PC-9 (cell line): ENCODE measurements at places on chromosomes 5 and 9. TPM values are rescaled to one million over a fixed set of nuclear protein-coding genes. Genes with fewer than 3 reads are reported as not detected.
A peak's percentile ranks its signal among the peaks of the same experiment; 100 is the strongest.

GRCh38 chr9:99463131-99463530 is 241.0 kb downstream of the SEC61B start:
- H3K27ac ChIP-seq: no peak overlapping the region
- no peak overlapping the region for H3K4me3 ChIP-seq
- DNase-seq: no peak
- no peaks in the 10 kb centered on the region for H3K27me3 ChIP-seq
- H3K4me1 ChIP-seq: no peaks in the 10 kb centered on the region
- no peaks in the 10 kb centered on the region for H3K36me3 ChIP-seq

- DNase-seq: no peak
- no peaks in the 10 kb centered on the region for H3K27me3 ChIP-seq
- H3K4me3 ChIP-seq: no peak overlapping the region
- no peaks in the 10 kb centered on the region for H3K36me3 ChIP-seq
- no peaks in the 10 kb centered on the region for H3K4me1 ChIP-seq
These were observed 27.2 kb downstream of the ARHGAP26 start for GRCh38 chr5:142797420-142797819.

GRCh38 chr9:136499935-136500910 is 17.4 kb upstream of the SEC16A start:
- H3K27me3 ChIP-seq: no peaks in the 10 kb centered on the region
- DNase-seq: no peak
- no peak overlapping the region for H3K27ac ChIP-seq
- H3K4me3 ChIP-seq: no peak overlapping the region

The CDX1 gene
- total RNA-seq: not detected in 2 replicates

- peaks cover 87% of the 10 kb centered on the region for H3K27me3 ChIP-seq
- H3K4me1 ChIP-seq: no peaks in the 10 kb centered on the region
- H3K4me3 ChIP-seq: no peak overlapping the region
- no peak overlapping the region for H3K27ac ChIP-seq
- no peak for DNase-seq
These were observed 117.6 kb downstream of the ICE1 start for GRCh38 chr5:5540065-5540464.

The FCN2 gene
- total RNA-seq: not detected in 2 replicates

DNA sequence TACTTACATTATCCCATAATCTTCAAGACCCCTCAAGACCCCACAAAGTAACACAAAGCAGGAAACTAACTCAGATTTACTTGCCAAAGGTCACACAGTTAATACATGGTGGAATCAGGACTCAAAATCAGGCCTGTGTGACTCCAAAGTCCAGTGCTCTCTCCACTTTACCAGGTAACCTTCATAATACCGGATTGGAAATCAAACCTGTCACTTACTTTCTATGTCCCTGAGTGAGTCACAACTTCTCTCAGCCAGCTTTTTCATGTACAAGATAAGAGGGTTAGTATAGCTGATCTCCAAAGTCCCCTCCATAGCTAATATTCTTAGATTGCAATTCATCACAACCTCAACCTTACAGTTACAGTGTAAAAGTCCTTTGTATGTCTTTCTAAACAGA is 17.1 kb downstream of the STRBP start:
- H3K27ac ChIP-seq: no peak overlapping the region
- no peaks in the 10 kb centered on the region for H3K36me3 ChIP-seq
- no peaks in the 10 kb centered on the region for H3K27me3 ChIP-seq
- H3K4me3 ChIP-seq: no peak overlapping the region
- 0 out of 2 replicates have a peak, but pooled peaks cover 4% of the 10 kb centered on the region for H3K4me1 ChIP-seq

GRCh38 chr5:77312413-77312812 is 101.9 kb downstream of the PDE8B start:
- H3K27me3 ChIP-seq: no peaks in the 10 kb centered on the region
- no peak for DNase-seq
- H3K4me1 ChIP-seq: no peaks in the 10 kb centered on the region
- no peak overlapping the region for H3K27ac ChIP-seq
- H3K4me3 ChIP-seq: no peak overlapping the region

DNA sequence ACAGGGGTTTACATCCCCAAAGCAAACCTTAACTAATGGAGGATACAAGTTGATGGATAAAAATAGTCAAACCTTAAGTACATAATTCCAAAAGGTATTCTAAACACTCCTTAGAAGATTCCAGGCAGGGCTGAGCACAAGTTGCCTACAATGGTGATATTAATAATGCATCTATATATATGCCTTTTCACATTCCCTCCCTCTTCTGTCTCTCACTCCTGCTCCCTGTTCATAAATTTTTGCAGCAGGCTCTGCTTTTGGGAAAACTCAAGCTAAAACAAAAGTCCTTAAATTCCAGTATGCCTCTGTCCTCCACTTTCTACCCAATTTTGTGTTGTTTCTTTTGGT is 139.4 kb upstream of the CDKN2B start:
- H3K36me3 ChIP-seq: no peaks in the 10 kb centered on the region
- no peak overlapping the region for H3K4me3 ChIP-seq
- H3K4me1 ChIP-seq: peaks cover 19% of the 10 kb centered on the region
- DNase-seq: no peak

DNA sequence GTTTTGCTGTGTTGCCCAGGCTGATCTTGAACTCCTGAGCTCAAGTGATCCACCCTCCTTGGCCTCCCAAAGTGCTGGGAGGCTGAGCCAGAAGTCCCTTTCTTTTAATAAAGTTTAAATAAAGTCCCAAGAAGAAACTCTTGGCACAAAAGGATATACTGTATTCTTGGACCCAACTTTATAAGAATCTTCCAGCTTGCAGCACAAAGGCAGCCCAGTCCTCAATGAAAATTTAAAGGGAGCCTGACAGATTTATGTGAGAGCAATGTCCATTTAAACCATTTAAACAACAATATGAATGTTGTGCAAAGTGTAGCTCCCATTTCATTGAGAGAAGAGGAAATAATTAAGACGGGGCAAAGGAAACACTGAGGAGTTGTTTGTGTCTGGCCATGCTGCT is 217.0 kb downstream of the DOCK8 start:
- H3K27ac ChIP-seq: no peak overlapping the region
- H3K4me3 ChIP-seq: no peak overlapping the region
- H3K4me1 ChIP-seq: peaks cover 13% of the 10 kb centered on the region
- DNase-seq: no peak

GRCh38 chr5:137040024-137040423 is 459.1 kb downstream of the SPOCK1 start:
- H3K4me3 ChIP-seq: no peak overlapping the region
- no peak for DNase-seq

The DDX4 gene
- total RNA-seq: not detected in 2 replicates

The EFCAB9 gene
- not detected in 2 replicates for total RNA-seq

GRCh38 chr9:378263-378662 is 163.6 kb downstream of the DOCK8 start:
- H3K4me1 ChIP-seq: no peaks in the 10 kb centered on the region
- no peaks in the 10 kb centered on the region for H3K27me3 ChIP-seq
- H3K4me3 ChIP-seq: no peak overlapping the region
- H3K36me3 ChIP-seq: no peaks in the 10 kb centered on the region
- no peak overlapping the region for H3K27ac ChIP-seq

DNA sequence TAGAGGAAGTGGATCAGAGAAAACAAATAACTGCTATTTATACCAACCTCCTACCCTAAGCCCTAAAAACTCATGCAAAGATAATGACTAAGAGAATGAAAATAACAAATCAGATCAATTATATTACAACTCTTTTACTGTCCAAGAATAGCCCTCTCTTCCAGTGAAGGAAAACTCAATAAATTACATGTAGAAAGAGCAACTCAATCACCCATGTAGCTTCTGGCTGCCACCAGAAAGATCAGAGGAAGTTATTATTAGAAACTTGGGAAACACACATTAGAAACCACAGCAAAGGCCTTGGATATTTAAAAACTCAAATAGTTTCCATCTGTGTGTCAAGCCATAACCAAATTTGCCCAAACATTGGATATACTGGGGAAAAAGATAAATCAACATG is 134.0 kb upstream of the TARS1 start:
- no peaks in the 10 kb centered on the region for H3K4me1 ChIP-seq
- H3K27ac ChIP-seq: no peak overlapping the region
- H3K36me3 ChIP-seq: no peaks in the 10 kb centered on the region
- H3K27me3 ChIP-seq: no peaks in the 10 kb centered on the region
- H3K4me3 ChIP-seq: no peak overlapping the region

DNA sequence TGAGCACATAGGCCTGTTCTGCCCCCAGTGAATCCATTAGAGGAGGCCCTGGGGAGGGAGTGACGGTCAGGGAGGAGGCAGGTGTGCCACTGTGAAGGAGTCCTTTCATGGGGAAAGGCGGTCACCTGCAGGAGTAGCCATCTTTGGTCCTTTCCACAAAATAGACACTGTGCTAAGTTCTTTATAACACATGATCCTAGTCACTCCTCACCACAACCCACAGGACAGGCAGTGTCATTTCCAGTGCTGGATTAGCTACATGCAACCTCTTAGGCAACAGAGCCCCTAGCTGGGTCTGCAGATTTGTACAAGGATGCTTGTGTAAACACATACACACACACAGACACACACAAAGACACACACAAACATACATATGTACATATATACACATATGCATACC is 18.3 kb downstream of the DOCK2 start:
- H3K27me3 ChIP-seq: no peaks in the 10 kb centered on the region
- DNase-seq: no peak
- no peaks in the 10 kb centered on the region for H3K4me1 ChIP-seq
- H3K4me3 ChIP-seq: no peak overlapping the region

DNA sequence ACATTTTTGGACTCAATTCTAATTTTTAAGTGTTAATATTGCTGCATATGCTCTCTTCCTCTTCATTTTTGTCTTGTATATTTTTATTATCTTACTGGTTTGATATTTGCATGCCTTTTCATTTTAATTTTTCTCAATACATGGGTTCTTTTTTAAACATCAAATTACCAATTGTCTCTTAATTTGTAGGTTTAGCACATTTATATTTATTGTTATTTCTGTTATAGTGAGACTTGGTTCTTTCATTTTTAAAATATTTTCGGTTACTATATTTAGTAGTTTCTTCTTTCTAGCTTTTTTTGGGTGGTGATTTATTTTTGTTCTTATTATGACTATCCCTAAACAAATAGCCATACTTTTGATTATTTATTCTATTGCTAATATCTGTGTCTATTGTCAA is 19.4 kb downstream of the SPINK5 start:
- no peaks in the 10 kb centered on the region for H3K36me3 ChIP-seq
- DNase-seq: no peak
- no peak overlapping the region for H3K4me3 ChIP-seq
- no peaks in the 10 kb centered on the region for H3K27me3 ChIP-seq
- H3K4me1 ChIP-seq: no peaks in the 10 kb centered on the region

DNA sequence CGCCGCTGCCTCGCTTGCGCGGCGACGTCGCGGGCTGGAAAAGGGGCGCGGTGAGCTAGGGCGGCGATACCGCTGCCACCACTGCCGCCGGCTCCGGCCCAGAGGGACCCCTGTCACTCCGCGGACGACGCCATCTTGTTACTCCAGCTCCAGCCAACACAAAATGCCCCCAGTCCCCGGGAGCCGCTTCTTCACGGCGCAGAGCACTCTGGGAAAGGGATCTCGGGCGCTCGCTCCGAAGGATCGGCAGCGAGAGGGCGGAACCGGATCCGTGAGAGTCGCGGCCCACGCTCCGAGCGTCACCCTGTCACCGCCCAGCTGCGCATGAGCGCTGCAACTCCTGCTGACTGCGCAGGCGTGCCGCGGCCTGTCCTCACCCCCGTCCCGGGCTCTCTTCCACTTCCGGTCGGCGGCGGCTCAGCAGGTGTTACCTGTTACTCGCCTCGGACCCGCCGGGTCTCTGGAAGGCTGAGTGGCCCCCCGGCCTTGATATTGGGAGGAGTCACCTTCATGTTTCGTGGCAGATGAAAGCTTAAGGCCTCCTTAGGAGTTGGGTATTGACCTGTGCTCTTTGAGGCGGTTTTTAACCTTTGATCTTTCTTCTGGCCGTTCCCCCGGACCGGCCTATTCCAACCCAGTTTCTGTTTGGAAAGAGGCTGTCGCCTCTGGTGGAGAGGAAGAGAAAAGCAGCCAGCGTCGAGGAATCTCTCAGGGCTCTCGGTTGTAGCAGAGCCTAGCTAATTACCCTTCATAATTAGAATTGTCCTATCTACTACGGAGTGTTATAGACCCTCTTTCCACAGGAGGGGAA is at the start of gene CSNK1A1:
Gene CSNK1A1, minus strand, starts transcription at position 213 of the 811 bp plus-strand sequence. CDS start 475 bp downstream, outside the sequence.
- DNase-seq: peak; percentile 99
- H3K27me3 ChIP-seq: no peaks in the 10 kb centered on the region
- H3K27ac ChIP-seq: peak within 1 kb of the TSS; percentile 86
- H3K36me3 ChIP-seq: peaks cover 33% of the 10 kb centered on the region

The LRRC26 gene
- 2.3 and 2.5 TPM in 2 replicates for total RNA-seq

DNA sequence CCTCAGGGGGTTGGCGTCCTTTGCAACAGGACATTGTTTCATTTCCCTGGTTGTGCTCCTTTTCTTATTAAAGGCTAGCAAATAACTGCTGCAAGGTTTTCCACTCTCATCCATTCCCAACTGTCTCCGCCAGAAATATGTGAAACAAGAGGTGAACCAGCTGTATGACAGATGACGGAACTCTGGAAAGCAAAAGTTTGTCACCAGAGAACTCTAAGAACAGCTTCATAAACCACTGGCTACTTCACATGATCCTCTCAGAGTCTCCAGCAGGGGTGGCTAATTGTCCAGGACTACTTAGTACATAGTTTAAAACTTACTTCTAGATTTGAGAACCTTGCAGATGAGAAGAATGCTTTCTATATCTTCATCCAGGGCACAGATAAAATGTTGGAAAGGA is 195.9 kb upstream of the RAD23B start:
- no peak overlapping the region for H3K27ac ChIP-seq
- H3K4me1 ChIP-seq: no peaks in the 10 kb centered on the region
- H3K36me3 ChIP-seq: no peaks in the 10 kb centered on the region
- no peak overlapping the region for H3K4me3 ChIP-seq

GRCh38 chr9:128339761-128340690 is at the start of gene SLC27A4:
TSS of gene SLC27A4 (plus strand) at chr9:128340527. CDS start at chr9:128343133, 2,606 bp downstream.
- H3K4me3 ChIP-seq: peak within 1 kb of the TSS; percentile 85
- DNase-seq: peak; percentile 92
- H3K4me1 ChIP-seq: peaks cover 9% of the 10 kb centered on the region; the same call in 1 of the 2 replicates
- no peaks in the 10 kb centered on the region for H3K36me3 ChIP-seq

The MYMK gene
- total RNA-seq: not detected in 2 replicates

DNA sequence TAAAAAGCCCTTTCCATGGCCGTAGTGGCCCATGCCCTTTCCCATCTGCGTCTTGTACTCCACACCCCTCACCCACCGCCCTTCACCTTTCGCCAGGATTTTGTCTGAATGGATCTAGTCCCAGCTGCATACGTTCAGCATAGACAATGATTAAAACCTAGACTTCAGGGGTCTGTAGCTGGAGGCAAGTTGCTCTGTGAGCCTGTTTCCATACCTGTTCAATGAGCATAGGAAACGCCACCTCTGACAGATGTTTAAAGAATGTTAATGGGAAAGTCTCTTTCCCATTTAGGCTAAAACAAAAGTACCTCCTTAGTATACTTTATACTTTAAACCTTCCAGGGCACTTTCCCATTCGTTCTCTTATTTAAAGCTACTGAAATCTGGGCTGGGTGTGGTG is 105.7 kb downstream of the SPRY4 start:
- H3K4me3 ChIP-seq: no peak overlapping the region
- no peak for DNase-seq
- H3K27me3 ChIP-seq: no peaks in the 10 kb centered on the region
- peaks cover 63% of the 10 kb centered on the region for H3K4me1 ChIP-seq
- no peaks in the 10 kb centered on the region for H3K36me3 ChIP-seq

The WNT8A gene
- total RNA-seq: 0.35 TPM in 1 of 2 replicates, not detected in the other

GRCh38 chr9:4929917-4930316 is 55.2 kb upstream of the JAK2 start:
- H3K27ac ChIP-seq: no peak overlapping the region
- H3K4me1 ChIP-seq: no peaks in the 10 kb centered on the region
- DNase-seq: no peak
- no peaks in the 10 kb centered on the region for H3K27me3 ChIP-seq

The PRXL2C gene
- total RNA-seq: 7.6 and 8.5 TPM in 2 replicates
